ENCODE measurements at places on chromosomes 16 and 17.

DNA sequence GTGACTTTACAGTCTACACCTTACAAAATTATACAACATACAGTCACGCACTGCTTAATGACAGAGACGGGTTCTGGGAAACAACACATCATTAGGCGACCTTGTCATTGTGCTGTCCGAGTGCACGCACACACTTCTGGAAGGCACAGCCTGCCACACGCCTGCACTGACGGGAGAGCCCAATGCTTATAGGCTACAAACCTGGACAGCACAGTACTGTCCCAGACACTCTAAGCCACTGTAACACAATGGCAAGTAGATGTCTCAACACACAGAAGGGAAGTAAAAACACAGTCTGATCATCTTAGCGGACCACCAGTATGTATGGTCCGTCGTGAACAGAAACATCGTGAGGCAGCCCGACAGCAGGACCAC lies 29.8 kb downstream of the KLHDC4 start:
- no peak for DNase-seq

DNA sequence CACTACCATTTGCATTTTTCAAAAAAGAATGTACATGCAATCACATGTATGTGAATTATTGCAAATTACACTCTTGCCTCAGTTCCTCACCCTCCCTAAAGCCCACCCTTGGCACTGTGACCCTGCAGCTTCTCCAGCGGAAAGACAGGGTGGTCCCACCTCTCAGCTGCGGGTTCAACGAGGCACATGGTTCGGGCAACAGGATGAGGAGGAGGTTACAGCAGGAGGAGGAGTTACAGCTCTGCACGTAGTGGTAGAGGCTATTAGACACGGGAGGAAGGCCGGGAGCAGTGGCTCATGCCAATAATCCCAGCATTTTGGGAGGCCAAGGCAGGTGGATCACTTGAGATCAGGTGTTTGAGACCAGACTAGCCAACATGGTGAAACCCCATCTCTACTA lies 5.2 kb downstream of the C16orf95 start:
- DNase-seq, result no peak

DNA sequence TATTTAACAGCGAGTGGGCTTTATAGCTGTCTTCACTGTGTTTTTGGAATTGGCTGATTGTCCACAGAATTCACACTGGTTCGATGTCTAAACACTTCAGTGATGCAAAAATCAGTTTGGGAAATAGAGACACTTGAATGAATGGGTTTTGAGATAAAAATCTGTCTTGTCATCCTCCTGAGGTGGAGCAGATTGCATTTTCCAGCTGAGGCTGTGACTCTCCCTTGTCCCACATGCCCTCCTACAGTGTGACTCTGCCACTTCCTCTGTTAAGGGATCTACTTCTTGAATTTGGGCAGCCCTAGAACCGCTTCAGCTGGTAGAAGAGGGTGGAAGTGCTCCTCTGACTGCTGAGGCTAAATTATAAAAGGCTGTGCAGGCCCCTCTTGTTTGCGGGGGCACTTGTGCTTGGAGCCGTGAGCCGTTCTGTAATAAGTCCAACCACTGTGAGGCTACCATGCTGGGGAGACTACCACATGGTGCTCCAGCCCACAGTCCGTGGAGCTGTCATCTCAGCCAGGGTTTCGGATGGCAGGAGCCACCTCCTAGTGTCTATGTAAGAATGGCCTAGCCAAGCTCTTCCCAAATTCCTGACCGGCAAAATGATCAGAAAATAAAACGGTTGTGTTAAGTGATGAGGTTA lies 175.9 kb downstream of the SPECC1 start:
- no peak for DNase-seq

DNA sequence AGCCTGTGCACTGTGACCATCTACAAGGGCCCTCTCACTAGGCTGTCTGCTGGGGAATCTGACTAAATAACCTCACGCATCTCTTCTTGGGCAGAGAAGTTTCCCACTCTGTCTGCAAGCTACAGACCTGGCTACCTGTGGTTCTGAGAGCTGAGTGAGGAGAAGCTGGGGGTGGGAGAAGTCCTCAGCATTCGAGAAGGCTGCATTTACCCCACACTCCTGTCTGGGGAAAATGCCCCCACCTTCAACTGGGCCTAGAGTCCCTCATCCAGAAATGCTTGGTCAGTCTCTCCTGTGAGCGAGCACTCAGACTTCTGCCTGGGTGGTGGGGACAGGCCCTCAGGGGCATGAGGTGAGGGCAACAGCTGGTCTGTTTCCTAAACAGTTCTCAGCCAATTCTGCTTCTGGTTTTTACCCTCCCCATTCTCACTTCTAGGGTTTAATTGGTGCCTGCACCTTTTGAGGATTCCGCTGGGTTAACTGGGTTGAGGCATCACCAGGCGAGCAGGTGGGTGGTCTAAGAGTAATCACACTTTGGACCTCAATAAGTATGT lies 98.6 kb downstream of the CYTH1 start:
- no peak for DNase-seq

DNA sequence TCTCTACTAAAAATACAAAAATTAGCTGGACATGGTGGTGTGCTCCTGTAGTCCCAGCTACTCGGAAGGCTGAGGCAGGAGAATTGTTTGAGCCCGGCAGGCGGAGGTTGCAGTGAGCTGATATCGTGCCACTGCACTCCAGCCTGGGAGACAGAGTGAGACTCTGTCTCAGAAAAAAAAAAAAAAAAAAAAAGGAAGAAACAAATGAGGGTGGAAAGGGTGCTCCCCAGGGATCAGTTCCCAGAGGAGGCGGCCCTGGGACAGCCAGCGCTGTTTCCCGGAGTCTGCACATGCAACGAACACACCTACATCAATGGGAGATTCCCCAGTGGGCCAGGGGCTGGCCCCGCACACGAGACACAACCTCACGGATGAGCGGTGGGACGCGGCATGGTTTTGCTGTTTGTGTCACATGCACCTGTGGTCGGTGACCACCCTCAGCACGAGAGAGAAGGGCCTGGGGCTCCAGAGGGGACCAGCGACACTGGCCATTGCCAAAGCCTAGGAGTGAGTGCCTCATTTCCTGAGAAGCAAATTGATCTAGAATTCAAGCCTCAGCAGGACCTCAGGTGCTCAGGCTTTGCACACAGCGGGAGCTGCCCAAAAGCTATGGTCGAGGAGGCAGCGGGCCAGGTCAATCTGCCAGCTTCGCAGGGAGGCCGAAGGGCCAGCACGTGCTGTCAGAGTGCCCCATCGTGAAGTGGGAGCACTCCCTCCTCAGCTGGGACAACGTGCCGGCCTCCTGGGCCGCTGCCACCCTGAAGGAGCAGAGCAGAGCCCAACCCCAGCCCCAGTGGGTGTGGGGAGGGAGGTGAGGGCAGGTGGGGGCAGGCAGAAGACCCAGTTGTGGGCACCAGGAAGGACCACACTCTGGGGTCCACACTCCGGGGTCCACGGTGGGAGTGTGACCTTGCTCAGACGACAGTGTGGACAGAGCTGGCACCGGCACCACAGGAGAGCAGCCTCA lies 13.8 kb upstream of the WDR45B start:
- no peak for DNase-seq

DNA sequence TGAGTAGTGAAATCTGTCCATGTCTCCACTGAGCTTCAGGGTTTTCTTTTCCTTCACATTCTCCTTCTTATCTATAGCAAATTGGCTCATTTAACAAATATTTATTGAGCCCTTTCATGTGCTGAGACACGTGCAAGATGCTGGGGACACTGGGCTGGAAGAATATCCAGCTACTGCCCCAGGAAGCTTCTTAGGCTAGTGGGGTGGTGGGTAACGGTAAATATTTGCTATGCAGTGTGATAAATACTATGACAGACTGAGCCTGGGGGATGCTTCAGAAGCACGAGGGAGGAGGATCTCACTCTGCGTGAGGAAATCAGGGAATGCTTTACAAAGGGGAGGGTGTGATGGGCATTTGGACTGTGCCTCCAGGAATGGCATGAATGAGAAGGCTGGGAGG lies 524.1 kb downstream of the GRIN2A start:
- DNase-seq, result no peak

DNA sequence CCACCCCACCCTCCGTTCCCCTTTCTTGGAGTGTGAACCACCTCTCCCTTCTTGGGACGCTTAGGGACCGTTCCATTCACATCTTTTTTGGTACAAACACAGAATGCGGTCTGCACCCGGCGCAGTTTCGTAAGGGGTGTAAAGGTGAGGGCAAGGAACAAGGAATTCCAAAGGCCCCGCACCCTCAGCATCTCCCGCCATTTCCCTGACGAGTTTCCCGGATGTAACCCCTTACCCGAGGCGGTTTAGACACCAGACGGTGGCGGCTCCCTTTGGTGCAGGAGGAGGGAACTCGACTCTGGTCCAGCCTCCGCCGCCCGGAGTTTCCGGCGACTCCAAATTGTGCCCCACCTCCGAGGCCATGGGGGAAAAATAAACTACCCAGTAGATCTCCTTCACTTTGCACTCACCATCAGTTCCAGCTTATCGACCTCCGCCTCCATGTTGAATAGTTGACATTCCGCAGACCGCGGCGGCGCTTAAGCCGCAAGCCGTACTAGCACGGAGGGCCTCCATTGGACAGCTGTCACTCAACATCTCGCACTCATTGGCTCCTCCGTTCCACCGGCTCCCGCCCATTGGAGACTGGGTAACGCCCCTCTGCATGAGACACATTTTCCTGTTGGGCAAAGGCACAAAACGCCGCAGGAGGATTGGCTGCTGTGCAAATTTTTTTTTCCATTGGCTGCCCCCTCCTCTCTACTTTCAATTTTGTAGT lies at the start of gene SKA2:
Gene SKA2 (minus strand): TSS at position 466 of the 718 bp plus-strand sequence. CDS start 23 bp downstream, at position 443.
- DNase-seq, result peak; percentile 92

- no peak for DNase-seq
Measured at GRCh38 chr16:89005201-89006035, 28.4 kb upstream of the CBFA2T3 start.

All from stimulated activated CD4-positive, alpha-beta T cell treated with anti-CD3 and anti-CD28 coated beads, TNF-alpha, amount 100 ng/mL, for 48 hours (primary cell).